ENCODE measurements at places on chromosomes 4 and X.

GRCh38 chr4:183984566-183984965 is 79.5 kb downstream of the STOX2 start:
- DNase-seq = no peak

DNA sequence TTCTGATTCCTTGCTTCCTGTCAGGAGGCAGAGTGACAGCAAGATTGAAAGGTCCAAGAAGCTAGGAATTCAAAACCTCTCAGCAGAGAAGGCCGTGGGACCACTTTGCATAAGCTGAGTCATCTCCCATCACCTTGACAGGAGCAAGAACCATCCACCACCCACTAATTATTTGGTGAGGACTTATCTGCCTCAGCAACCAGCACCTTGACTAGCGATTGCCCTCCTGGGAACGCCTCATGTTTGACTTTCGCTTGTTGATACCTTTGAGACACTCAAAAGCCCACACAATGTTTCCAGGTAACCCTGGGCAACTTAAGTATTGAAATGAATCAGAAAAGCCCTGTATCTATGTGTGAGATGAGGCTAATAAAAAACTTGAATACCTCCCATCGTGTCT is 233.5 kb upstream of the GYPA start:
- no peak for DNase-seq

DNA sequence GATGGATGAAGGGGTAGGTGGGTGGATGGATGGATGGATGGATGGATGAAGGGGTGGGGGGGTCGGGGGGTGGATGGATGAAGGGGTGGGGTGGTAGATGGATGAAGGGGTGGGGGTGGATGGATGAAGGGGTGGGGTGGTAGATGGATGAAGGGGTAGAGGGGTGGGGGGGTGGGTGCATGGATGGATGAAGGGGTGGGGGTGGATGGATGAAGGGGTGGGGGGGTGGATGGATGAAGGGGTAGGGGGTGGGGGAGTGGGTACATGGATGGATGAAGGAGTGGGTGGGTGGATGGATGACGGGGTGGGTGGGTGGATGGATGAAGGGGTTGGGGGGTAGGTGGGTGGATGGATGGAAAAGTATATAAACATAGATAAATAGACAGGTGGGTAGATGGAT is 74.2 kb downstream of the PRKX start:
- DNase-seq = no peak

DNA sequence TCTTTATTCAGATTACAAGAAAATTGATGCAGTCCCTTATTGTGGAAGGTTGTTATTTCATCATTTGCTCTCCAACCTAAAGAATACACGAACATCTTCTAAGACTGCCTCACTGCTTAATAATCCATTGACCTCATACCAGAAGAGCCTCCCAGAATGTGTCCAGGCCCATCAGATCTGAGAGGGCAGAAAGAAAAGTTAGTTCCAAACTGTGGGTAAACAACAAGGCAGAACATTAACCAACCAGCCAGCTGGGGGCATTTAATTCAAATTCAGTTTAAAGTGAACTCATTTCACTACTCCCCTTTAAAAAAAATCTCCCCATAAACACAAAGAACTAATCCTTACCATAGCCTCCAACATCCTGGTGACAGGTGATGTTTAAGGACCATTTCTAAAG is 13.8 kb downstream of the GPC4 start:
- no peak for DNase-seq

DNA sequence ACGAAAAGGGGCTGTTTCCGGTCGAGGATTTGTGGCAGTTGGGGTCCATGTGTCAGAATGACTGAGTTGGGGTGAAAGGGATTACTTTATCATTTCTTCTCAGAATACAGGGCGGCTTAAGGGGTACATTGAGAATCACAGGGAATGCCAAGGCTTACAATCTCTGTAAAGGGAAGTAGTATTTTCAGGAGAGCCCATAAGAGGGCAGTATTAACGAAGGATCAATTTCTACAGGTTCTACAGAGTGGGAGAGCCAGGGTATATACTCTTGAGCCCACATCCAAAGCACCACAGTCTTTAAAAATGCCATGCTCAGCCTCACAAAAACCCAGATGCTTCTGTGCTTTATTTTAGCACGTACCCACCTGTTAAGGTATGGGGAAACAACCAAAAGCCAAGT is 67.7 kb upstream of the ZXDA start:
- DNase-seq = no peak

DNA sequence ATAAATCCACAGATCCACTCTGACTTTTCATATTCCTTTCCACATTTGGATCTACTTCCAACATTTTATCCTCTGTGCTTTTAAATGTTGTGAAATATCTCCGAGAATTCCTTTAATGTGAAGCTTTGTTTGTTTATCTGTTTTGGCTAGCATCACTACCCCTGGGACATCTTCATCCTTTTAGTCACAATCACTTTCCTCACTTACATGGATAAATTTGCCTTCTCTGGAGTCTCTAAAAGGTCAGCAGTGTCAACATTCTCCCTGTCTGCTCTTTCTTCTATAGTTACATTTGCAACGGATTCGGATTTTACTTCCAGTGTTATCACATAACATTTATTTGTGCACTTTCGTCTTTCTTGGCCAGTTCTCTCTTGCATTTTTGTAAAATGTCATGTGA is 34.2 kb upstream of the LRAT start:
- DNase-seq = no peak

Measured in stimulated activated CD8-positive, alpha-beta memory T cell treated with anti-CD3 and anti-CD28 coated beads, Interleukin-7, amount 100 ng/mL, for 4 hours (primary cell).